ENCODE measurements at places on chromosomes 1 and 21. TPM values are rescaled to one million over a fixed set of nuclear protein-coding genes. Genes with fewer than 3 reads are reported as not detected.

Gene TMIGD3
- not detected for total RNA-seq

Gene HSD3B2
- not detected for total RNA-seq

Gene OR2M3
- total RNA-seq: not detected

Gene ROR1
- total RNA-seq: 15.4 TPM

Gene MDM4
- total RNA-seq: 18.3 TPM

Gene OR2T2
- total RNA-seq: not detected

Gene RPS6KA1
- 2.6 TPM for total RNA-seq

Gene PIK3R3
- total RNA-seq: 0.88 TPM

Gene SLC6A17
- total RNA-seq: 0.15 TPM

All from cardiac ventricle fibroblast (primary cell).